AG09309 (cell line): ENCODE measurements at places on chromosomes 5 and 9.

GRCh38 chr5:80867233-80867632 lies 92.9 kb upstream of the RASGRF2 start:
- no peak for DNase-seq

- DNase-seq = no peak
Observed at GRCh38 chr9:91714020-91714806, 235.8 kb downstream of the ROR2 start.

DNA sequence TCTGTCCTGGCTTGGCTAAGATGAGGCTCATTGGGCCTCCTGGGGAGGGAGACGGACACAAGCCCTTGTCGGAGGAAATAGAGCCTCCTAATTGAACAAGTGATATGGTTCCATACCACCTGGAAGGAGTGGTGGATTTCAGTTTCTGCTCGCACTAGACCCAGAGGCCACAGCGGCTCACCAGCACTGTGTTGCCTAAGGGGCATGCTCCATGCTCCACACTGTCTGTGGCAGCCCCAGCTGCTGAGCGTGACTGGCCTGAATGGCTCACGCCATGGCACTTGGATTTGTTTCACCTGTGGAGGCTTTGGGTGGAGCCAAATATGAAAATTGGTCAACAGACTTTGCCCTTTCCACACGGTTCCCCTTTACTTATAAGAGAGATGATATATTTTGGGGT lies 181.1 kb downstream of the HSPA4 start:
- no peak for DNase-seq

DNA sequence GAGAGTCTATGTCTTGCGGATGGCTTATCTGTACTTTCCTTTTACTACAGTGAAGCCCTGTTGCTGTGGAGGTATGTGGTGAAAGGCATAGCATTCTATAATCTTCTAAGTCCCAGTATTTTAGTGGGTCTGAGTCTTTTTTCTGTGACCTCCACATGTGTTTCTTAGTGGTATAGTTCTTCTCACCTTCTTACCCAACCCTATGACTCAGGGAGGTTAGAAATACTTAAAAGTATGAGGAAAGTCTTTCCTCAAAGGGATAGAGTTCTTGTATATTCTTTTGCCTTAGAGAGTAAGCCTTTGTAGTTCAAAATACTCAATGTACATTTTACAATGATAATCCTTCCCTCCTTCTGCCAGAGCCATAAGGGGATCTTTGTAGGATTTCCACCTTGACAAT lies 621.9 kb upstream of the CTNND2 start:
- no peak for DNase-seq

DNA sequence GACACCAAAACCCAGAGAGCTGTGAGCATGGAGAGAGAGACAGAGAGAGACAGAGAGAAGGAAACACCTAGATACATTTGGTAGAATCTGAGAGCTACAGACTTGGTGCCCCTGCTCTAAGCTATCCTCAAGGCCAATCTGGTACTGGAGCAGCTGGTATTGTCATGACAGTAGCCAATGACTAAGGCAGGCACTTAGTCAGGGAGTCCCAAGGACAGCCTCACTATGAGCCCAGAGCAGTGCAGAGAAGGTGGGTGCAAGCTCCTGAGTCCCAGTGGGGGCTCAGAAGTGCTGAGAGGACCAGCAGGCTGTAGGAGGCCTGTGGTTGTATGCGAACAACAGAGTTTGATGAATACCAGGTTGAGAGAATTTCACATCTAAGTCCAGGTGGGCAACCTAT lies 300.4 kb upstream of the ZNF608 start:
- no peak for DNase-seq

GRCh38 chr9:84655447-84655846 lies 14.1 kb upstream of the NTRK2 start:
- DNase-seq = no peak

- DNase-seq = no peak
Observed at GRCh38 chr9:106751681-106752080, 111.3 kb upstream of the ZNF462 start.
